Endothelial cell of coronary artery (primary cell): ENCODE measurements at places on chromosomes 7 and 10. TPM values are rescaled to one million over a fixed set of nuclear protein-coding genes. Genes with fewer than 3 reads are reported as not detected.

Gene PON3
- total RNA-seq = 0.09 and 0.66 TPM in 2 replicates

Gene TASOR2
- total RNA-seq = 47.9 and 72.0 TPM in 2 replicates

Gene PRSS37
- total RNA-seq = not detected in 2 replicates

Gene MLXIPL
- not detected in 2 replicates for total RNA-seq

Gene SPDYE9
- not detected in 2 replicates for total RNA-seq

Gene OR2A14
- not detected in 2 replicates for total RNA-seq

Gene ABCA13
- 0.09 TPM in 1 of 2 replicates, not detected in the other for total RNA-seq

Gene EPHA1
- 0.18 TPM in 1 of 2 replicates, not detected in the other for total RNA-seq

Gene C10orf105
- total RNA-seq = not detected in 2 replicates

Gene ADK
- total RNA-seq = 22.3 and 35.0 TPM in 2 replicates

Gene PDLIM1
- 43.1 and 66.0 TPM in 2 replicates for total RNA-seq

Gene PPP1R3A
- not detected in 2 replicates for total RNA-seq

Gene PEX1
- total RNA-seq = 11.0 and 11.1 TPM in 2 replicates

Gene PIP
- total RNA-seq = not detected in 2 replicates

Gene VAX1
- not detected in 2 replicates for total RNA-seq

Gene AKR1C8
- not detected in 2 replicates for total RNA-seq

Gene SLC13A1
- not detected in 2 replicates for total RNA-seq

Gene VSTM4
- total RNA-seq = 0.09 and 0.27 TPM in 2 replicates

Gene WEE2
- total RNA-seq = 0.09 TPM in 1 of 2 replicates, not detected in the other

Gene NPSR1
- total RNA-seq = not detected in 2 replicates

Gene DENND2A
- under 0.01 and 0.66 TPM in 2 replicates for total RNA-seq
